Hematopoietic multipotent progenitor cell treated with erythropoietin and hydrocortisone succinate and interleukin-3 and kit ligand, for 6 days (in vitro differentiated cells): ENCODE measurements at places on chromosomes 16 and 17.

GRCh38 chr17:78022425-78022824 lies 63.9 kb downstream of the TNRC6C start:
- DNase-seq, result no peak

DNA sequence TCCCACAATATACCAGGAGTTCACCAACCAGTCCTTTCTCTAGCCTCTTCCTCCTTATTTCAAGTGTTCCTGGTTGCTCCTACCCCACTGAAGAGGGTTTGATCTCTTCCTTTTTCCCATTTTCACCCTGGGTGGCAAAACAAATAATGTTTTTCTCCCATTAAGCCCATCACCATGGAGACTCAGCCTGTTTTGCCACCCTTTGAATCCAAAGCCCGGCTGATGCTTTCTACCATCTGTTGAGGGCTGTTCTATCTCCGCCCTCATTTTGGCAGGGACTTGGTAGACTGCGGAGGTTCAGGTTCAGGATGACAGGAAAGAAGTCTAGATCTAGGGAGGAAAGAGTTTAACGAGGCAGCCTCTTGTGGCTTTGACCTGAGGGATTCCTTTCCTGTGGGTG lies 2.6 kb downstream of the DNAH2 start:
- no peak for DNase-seq

DNA sequence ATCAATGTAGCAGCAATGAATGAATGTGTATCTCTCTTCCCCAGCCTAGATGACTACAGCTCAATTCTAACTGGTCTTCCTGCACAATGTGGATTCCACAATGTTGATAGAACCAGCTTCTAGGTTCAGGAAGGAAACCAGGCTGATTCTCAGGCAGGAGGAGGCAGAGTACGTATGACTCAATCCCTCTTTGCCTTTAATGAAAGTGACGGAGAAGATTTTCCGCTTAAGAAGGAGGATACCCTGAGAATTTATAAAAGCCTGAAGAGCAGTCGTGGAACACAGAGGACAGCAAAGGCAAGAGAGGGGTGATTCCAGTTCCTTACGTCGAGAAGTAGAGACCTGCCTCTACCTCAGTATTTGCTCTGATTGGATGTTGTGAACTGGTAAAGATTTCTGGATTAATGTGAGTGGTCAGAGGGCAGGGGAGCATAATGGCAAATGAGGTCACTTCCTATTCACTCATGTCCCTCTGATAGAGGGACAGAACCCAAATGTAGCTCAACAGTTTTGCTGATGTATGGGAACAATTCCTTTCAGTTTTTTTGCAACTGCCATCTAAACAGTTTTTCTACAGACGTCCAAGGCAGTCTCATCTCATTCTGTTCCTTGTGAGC lies 15.0 kb upstream of the SLC16A11 start:
- DNase-seq, result no peak

DNA sequence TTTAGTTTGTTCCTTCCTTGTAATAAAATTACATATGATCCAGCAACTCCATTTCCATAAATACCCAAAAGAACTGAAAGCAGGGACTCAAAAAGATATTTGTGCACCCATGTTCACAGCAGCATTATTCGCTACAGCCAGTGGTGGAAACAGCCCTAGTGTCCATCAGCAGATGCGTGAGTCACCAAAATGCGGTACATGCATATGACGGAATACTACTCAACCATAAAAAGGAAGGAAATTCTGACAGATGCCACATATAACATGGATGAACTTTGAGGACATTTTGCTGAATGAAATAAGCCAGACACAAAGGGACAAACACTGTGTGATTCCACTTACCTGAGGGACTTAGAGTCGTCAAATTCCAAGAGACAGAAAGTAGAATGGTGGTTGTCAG lies 9.1 kb upstream of the SLC47A2 start:
- no peak for DNase-seq

DNA sequence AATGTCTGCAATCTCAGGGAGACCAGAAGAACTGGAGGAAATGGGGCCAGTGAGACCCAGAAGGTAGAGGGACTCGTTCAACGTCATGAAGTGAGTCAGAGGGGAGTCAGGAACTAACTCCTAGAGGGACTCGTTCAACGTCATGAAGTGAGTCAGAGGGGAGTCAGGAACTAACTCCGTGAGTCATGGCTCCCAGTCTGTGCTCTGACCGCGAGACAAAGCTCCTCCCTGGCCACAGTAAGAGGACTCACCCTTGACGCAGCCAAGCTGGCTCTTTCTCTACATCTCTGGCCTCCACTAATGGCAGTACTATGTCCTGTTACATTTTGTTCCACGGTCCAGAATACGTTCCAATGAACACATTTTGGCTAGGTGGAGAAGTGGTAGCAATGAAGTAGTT lies 902.5 kb downstream of the KCNJ2 start:
- DNase-seq, result no peak

DNA sequence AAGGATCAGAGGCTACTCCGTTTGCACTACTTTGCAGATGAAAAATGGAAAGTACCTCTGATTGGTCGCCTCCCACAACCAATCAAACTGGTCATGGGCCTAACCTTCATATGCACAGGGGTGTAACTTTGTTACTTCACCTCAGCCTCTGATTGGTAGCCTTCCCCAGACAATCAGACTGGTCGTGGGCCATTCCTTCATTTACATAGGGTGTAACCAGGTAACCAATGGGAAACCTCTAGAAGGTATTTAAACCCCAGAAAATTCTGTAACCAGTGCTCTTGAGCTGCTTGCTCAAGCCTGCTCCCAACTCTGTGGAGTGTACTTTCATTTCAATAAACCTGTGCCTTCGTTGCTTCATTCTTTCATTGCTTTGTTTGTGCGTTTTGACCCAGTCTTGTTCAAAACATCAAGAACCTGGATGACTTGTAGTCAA lies 39.2 kb upstream of the USP22 start:
- peak; percentile 43 for DNase-seq

- DNase-seq, result no peak
Measured at GRCh38 chr17:54353789-54354525, 531.2 kb downstream of the KIF2B start.

DNA sequence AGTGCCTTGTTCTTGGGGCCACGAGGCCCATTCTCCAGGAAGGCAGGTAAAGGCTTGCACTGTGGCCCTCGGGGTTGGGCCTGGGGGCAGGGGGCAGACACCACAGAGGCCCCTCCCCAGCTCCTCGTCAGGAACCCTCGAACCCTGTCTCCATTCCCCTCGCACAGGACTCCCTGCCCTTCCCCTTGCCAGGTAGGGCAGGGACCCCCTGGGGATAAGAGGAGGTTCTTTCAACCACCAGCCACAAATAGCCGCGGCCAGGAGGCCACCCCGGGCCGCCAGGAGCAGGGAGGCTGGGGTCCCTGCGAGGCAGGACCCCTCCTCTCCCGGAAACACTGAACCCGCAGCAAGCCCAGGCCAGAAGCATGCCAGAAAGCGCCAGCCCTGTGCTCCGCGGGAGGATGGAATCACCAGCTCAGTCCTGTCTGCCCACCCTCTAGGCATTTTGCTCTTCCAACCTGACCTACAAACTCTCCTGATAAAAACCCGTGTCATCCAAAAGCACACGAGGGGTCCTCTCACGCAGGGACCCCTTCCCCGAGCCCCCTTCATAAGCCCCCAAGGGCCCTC lies 45.6 kb downstream of the SLC47A1 start:
- no peak for DNase-seq

- no peak for DNase-seq
Measured at GRCh38 chr16:15601212-15601879, 41.6 kb downstream of the MARF1 start.

- no peak for DNase-seq
Measured at GRCh38 chr17:56600256-56600655, 6.8 kb downstream of the NOG start.

DNA sequence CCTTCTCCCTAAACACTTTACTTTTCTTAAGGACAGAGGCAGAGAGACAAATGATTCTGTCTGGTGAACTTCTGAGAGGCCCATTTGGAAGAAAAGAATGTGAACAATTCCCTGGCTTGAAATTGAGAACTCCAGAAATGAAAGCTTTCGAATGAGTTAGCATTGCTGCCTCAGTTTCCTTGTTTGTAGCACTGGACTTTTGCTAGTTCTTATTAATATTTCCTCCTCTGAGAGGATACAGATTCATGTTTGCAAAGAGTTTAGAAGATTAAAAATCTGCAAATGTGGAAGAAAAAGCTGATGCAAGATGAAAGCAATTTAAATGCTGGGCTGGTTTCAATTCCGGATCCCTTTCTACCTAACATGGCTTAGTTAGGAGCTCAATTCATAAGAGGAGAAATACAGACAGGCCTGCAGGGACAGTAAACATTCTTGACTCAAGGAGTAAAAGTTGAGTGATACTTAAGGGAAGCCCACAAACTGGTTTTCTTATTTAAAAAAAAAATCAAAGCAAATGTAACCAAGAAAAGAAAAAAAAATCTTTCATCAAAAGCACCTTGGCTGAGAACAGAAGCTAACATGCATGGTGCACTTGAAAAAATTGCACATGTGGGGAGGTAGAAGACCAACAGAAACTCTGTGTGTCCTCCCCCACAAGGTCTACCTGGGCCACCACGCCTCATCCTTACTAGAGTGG lies 27.1 kb downstream of the HNF1B start:
- no peak for DNase-seq

DNA sequence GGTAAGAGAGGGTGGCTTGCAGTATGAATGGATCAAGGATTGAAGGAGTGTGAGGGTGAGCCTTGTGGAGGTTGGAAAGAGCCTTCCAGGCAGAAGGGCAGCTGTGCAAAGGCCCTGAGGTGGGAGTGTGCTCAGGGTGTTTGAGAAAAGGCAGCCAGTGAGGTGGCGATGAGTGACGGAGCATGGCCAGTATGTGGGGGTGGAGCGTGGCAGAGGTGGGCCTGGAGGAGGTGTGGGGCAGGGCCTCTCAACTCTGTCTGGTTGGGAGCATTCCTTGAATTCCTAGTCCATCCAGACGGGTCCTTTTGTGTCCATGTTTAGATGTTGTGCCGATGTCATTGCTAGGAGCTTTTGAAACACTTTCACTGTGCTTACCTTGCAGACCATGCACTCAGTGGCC lies 51.3 kb downstream of the EPN2 start:
- no peak for DNase-seq

DNA sequence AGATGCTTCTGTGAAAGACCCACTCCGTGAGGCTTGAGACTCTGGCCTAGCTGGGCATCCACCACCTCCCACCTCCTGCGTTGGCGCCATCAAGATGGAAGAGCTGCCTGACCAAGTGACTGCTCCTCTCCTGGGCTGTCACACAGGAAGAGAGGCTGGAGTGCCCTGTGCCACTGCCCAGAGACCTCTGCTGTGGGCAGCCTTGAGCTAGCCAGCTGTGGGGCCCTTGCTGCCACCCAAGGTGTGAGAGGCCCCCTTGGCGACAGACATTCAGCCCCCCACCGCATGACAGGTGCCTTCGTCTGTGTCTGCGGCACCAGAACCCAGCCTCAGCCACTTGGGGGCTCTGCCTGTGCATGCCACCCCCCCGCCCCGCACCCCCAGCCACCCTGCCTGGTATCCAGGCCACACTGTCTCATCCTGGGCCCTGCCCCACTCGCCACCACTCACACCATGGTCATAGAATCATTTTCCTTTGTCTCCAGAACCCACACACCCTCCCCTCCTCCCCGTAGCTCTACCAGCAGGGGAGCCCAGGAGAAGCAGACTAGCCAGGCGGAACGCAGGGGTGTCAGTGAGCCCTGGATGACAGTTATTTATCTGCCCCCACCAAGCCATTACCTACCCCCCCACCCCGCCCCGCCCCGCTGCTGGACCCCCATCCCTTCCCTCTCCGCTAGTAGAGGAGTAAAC lies 120.9 kb upstream of the LHX1 start:
- no peak for DNase-seq

DNA sequence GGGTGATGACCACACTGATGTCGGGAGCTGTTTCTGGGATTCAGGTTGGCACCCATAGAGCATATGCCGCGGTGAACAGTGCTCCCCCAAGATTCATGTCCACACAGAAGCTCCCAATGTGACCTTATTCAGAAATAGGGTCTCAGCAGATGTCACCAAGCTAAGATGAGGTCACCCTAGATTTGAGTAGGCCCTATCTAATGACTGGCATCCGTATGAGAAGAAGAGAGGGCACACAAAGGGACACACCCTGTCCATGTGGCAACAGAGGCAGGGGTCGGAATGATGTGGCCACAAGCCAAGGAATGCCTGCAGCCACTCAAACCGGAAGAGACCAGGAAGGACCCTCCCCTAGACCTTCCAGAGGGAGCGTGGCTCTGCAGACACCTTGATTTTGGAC lies 35.5 kb downstream of the TBC1D16 start:
- no peak for DNase-seq

DNA sequence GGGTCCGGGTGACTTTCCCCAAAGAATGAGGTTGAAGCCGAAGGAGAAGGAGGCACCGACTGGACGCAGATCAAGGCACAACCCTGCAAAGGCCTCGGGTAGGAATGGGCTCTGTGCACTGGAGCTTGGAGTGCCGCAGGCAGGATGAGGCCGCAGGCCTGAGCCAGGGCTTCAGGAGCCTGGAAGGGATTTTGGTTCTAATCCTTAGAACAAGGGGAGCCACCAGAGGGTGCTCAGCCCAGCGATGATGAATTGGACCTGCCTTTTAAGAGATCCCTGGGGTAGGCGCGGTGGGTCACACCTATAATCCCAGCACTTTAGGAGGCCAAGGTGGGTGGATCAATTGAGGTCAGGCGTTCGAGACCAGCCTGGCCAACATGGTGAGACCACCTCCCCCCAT lies 8.1 kb downstream of the CIBAR2 start:
- DNase-seq, result no peak

GRCh38 chr17:78717431-78717980 lies 64.6 kb downstream of the CYTH1 start:
- DNase-seq, result no peak

- DNase-seq, result peak; percentile 32
Measured at GRCh38 chr17:43416998-43417890, 18.5 kb downstream of the ARL4D start.

DNA sequence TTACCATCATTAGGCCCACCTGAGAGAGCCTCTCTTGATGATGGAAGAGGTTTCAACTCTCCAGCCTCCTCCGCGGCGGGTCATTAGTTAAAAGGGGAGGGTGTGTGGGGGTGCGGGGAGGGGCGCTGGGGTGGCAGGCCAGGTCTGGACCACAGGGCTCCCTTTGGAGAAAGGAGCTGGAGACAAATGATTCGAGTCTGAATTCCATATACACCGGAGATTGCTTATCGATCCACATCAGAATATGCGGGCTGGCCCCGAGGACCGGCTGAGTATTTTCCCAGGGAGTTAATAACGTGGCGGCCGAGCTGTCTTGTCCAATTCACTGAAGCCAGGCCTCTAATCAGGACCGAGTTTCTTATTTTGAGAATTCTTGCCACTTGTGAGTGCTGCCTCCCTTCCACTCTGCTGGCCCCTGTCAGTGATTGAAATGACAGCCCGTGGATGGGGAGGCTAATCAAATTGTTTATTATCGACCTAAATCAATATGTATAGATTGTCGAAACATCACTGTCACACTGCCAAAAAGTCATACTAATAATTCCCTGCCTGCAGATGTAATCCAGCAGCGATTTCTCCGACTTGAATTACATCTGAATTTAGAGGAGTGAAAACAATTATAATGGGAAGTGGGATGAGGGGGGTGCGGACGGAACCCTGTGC lies 202.7 kb downstream of the SALL1 start:
- no peak for DNase-seq

DNA sequence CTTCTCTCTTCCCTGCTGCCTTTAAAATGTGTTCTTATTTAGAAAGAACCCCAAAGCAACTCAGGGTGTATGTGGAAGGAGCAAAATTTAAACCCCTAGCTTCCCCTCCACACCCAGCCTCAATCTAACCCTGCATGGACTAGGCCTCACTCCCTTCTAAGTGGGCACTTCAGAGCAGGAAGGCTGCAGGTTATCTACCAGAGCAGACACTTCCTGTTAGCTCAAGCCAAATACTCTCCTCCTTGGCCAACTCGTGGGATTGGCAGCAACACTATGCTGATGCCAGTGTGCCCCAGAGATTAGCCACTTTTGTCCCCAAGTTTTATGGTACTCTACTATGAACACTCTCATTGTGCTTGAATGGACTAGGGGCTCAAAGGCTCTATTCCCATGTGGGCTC lies 35.6 kb downstream of the CCDC42 start:
- peak; percentile 94 for DNase-seq
